ENCODE measurements at places on chromosomes 2 and 18. TPM values are rescaled to one million over a fixed set of nuclear protein-coding genes. Genes with fewer than 3 reads are reported as not detected.

DHRS9 gene
- total RNA-seq: 3.2 TPM

CRYBA2 gene
- total RNA-seq: not detected

NDC80 gene
- 12.8 TPM for total RNA-seq

IL18RAP gene
- not detected for total RNA-seq

CYP27A1 gene
- total RNA-seq: 0.14 TPM

LINC00305 gene
- not detected for total RNA-seq
